ENCODE measurements at places on chromosomes 1 and 21.

DNA sequence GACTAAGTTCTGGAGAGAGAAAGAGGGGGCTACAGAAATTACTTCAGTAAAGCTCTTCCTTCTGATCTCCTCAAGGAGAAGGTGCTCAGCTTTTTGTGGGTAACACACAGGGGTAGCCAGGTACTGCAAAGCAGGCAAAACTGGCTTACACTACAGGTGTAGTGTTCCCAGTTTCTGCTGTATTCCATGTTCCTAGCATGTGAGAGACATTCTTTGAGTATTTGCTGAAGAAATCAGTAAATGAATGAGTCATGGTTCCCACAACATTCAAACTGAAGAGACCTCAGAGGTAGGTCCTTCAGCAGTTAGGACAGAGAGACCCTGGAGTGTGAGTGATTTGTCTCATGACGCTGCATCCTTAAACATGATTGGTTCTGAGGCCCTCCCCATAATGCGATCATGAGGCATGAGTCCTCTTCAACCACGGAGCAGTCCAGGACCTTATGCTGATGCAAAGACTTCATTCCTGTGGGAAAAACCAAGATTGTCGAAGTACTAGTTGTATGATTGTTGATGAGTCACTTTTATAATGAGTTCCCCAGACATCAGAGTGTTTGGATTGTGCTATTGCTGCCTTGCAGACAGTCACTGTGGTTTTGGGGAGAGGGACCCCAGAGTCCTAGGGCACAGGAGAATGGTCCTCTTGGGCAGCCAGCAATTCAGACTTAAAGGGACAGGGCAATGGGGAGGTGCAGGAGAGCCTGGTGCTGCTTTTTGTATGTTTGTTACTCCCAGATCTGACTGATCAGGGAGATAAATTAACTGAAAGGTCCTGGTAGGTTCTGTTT is 2.7 kb upstream of the OR10J4 start:
- no peak for DNase-seq

- DNase-seq: no peak
Measured at GRCh38 chr1:1979482-1980165, 24.0 kb downstream of the CFAP74 start.

DNA sequence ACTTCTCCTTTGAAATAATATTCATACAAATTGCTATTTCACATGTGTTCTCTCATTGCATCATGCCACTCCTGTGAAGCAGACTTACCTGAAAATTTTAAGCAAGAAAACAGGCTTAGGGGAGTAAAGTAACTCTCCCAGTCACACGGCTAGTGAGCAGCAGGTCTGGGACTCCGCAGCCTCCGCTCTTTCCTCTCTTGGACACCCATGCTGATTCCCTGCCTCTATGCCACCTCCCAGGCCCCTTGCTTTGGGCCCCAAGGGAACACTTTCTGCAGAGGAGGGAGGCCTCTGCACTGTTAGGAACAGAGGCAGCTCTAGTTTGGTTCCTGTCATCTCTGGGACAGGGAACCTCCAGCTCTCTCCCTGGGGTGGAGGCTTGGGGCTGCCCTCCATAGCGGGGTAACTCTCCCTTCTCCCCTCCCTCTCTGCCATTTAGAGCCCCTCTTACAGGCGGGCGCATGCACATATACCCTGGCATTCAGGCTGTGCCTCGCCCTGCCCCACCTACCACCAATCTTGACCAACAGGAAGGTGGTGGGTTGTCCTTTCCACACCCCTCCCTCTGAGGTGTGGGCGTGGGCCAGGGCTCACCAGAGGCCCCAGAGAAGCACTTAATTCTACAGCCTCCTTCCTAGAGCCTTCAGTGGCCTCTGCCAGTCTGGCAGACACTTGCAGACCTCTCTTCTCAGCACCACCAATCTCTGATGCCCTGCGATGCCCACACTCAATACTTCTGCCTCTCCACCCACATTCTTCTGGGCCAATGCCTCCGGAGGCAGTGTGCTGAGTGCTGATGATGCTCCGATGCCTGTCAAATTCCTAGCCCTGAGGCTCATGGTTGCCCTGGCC is at the start of gene RXFP4:
Gene RXFP4 (plus strand): TSS at position 646 of the 852 bp plus-strand sequence. CDS start 72 bp downstream, at position 718.
- DNase-seq: no peak

DNA sequence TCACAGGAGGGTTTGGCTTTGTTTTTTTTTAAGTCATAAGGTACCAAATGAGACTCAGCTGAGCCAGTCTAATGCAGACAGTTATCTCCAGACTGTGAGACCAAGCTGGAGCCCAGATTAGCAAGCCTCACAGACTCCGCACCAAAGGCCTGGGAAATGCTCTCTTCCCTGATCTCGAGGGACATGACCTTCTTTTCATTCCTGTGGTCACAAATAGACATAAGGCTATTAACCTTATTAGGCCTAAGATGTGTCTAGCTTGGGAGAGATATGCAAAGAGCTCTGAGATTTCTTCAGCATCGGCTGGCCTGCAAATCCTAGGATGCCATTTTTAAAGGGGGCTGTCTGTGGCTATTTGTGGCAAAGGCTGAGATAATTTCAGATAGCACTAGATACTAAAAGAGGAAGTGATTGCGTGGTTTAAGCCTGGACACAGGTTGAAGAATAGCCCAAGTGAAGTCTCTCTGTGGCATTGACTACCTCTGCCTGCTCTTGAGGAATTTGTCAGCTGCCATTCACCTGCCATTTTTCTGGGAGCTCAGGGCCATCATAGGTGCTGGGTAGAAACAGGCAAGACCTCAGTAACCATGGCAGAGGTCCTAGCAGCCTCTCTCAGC is 301.3 kb downstream of the SIPA1L2 start:
- DNase-seq: no peak

DNA sequence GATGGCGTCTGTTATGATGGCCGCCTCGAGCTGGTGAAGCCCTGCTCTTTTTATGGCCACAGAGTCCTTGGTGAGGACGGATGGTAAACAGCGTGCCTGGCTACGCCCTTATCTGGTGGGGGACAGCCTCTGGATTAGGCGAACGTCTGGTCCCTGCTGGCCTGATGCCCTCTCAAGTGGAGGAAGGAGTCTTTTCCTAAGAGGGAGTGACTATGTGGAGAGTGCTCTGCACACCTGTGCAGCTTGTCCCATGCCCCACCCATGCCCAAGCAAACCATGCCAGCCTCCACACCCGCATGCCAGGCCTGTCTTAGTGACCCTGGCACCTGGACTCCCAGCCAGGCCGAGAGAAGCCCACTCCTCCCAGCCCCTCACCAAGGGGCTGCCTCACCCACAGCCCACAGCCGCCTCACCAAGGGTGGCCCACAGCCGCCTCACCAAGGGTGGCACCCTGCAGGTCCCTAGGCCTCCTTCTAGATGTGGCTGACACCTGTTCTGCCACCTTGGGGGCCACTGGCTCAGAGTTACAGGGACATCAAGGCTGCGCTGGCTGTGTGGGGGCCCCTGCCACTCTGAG is 40.2 kb downstream of the WNT9A start:
- no peak for DNase-seq

DNA sequence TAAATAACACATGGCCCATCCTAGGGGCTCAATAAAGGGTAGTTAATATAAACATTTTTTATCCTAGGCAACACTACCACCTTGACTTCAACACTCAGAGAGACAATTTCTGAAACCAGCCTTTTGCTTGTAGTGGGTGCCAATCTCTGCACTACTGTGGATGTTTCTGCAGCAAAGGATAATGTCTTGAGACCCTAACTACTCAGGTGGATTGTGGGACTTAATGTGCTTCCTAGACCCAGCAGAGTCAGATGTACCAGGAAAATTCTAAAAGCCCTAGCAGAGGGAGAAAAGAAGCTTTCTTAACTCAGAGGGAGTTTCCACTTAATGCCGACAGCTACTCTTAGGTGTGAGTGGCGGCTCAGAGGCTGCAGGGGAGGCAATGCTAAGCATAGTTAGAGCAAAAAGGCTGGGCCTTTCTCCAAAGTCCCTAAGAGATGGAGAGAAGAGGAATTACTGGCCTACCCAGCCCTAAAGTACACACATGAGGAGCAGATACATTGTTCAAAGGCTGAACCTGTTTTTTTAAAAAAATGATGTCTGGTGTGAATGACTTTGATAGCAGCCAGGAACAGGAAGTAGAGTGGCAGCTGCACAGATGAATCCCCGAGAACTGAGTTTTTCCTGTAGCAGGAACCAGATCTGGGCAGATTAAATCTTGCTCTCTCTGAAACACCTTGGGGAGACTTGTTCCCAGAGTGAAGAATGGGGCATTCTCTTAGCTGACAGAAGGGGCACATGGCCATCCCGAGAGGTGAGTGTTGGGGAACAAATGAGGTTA is 33.5 kb upstream of the ABCD3 start:
- no peak for DNase-seq

DNA sequence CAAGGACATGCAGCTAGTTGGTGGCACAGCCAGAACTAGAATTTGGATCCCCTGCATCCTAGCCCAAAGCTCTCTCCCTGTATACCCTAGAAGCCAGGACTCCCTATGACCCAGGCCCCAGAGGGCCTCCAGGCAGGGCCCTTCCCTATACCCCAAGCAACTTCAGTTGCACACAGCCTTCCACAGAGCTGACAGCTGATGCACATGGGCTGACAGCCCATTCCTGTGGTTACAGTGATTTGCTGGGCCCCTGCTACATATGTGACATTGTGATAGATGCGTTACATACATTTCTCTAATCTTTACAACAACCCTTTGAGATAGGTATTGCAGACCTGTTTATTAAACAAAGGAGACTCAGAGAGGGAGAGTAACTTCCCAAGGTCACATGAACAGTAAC is 5.8 kb downstream of the ATP1A2 start:
- no peak for DNase-seq

GRCh38 chr1:198220428-198220827 is 63.6 kb downstream of the NEK7 start:
- no peak for DNase-seq

GRCh38 chr1:231144416-231145193 is 17.3 kb upstream of the TRIM67 start:
- no peak for DNase-seq

DNA sequence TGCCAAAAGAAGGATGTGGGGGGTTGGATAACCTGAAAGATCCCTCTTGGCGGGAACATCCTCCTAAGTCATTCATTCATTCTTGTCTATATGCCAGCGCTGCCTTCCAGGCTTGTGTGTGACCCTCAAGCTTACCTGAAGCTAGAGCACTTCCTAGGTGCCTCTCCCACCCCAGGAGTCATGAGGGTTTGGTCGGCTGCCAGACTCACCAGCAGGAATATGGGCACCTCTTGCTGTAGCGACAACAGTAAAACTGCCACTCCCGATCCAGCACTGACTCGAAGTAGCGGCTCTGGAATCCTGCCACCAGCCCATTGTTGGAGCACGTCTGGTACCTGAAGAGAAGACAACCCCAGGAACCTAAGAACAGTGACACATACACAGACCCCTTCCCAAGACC is 15.0 kb downstream of the DPT start:
- no peak for DNase-seq

- no peak for DNase-seq
Measured at GRCh38 chr1:156376958-156377919, 8.2 kb downstream of the RHBG start.

DNA sequence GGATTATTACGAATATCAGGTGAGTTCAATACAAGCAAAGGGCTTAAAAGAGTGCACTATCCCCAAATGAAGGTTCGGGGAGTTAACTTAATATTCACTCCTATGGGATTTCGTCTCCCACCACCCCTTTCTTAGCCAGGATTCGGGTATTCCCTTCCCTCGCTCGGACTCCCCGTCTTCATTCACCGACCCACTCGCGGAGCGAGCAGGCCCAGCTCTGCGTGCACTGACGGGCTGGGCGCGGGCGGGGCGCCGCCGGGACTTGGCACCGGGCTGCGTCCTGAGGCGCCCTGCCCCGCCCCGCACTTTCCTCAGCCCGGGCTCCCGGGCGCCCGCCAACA is 7.7 kb upstream of the MPZL1 start:
- DNase-seq: no peak

GRCh38 chr21:36369064-36369685 is 16.0 kb upstream of the CHAF1B start:
- DNase-seq: no peak

- DNase-seq: no peak
Measured at GRCh38 chr1:70719154-70719553, 308.1 kb downstream of the CTH start.

GRCh38 chr1:38029081-38029681 is 16.6 kb downstream of the UTP11 start:
- DNase-seq: no peak
